ENCODE measurements at places on chromosomes 11 and 22.

DNA sequence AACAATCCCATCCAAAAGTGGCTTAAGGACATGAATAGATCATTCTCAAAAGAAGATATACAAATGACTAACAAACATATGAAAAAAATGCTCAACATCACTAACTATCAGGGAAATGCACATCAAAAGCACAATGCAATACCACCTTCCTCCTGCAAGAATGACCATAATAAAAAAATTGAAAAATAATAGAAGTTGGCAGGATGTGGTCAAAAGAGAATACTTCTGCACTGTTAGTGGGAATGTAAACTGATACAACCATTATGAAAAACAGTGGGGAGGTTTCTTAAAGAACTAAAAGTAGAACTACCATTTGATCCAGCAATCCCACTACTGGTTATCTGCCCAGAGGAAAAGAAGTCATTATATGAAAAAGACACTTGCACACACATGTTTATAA lies 77.7 kb upstream of the SC5D start:
- no peak for DNase-seq

GRCh38 chr22:25358421-25359170 lies 139.2 kb downstream of the CRYBB2 start:
- no peak for DNase-seq

DNA sequence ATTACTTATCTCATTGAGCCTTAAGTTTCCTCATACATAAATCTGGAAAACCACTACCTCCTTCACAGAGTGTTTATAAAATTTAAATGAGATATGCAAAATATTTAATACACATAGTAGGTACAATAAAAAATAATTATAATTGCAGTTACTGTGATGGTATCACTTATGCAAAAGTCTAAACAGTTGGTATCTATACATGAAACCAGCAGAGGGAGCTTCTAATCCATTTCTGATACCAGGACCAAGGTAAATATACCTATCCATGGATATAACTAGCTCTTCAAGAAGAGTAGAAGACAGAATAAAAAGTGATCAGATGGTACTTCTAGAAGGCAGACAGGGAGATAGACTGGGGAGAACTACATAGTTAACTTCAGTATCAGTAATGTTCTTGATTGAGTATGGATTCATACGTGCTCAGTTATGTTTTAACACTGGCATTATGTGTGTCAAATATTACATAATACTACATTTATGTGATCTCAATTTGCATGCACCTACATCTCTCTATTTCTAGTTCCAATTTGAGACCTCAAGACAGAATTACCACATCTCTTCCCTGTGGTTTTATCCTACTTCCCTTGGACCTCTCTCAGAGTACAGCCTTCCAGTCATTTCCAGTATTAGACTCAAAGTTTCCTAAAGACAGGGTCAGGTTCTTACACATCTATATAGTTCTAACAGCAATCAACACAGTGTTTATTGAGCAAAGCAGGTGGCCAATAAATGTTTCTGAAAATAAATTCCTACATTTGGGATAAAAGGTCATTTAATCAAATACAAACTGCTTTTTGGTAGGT lies 13.7 kb upstream of the TSG101 start:
- DNase-seq, result peak; percentile 15

- no peak for DNase-seq
These were observed 95.3 kb upstream of the RCN1 start for GRCh38 chr11:31995525-31996094.

DNA sequence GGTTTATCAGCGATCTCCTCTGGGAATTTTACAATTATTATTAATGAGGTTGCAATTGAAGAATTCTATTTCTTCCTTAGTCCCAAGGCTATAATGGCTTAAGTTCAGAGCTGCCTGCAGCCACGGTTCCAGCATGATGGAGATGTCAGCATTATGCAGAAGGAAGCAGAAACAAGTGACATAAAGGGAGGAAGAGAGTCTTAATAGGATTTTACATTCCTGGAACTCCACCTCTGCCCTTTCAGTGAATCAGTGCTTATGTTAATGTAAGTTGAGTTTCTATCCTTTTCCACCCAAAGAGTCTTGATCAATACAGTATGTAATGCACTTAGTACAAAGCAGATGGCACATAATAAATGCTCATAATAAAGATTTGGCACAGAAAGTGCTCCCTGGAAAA lies 11.6 kb upstream of the NRGN start:
- no peak for DNase-seq

- no peak for DNase-seq
These were observed 1074.3 kb upstream of the TENM4 start for GRCh38 chr11:80515097-80515496.

DNA sequence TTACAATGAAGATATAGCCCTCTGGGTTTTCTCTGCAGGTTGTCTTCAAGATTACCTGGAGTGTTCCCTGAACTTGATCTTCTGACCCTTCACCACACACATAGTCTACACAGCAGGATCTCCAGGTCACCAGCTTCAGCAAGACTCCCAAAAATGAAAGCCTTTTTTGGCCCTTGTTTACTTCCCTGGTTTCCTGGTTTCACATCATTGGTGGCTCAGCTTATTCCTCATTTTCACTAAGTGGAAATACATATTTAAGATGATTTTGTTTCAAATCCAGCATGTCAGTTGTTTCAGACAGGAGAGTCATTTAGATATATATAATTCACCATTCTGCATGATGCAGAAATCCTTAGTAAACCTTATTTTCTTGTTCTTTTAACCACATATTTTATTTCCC lies 41.6 kb upstream of the MPEG1 start:
- no peak for DNase-seq

GRCh38 chr11:37298173-37298572 lies 700.1 kb upstream of the RAG2 start:
- no peak for DNase-seq

- DNase-seq, result peak; percentile 80
These were observed 2.2 kb downstream of the FXYD2 start for GRCh38 chr11:117822074-117823033.

- DNase-seq, result no peak
These were observed 2.1 kb upstream of the PRR33 start for GRCh38 chr11:1893581-1894359.

- no peak for DNase-seq
These were observed 313.0 kb downstream of the BRD1 start for GRCh38 chr22:49514641-49515040.

GRCh38 chr11:123020968-123021367 lies 39.3 kb upstream of the BSX start:
- DNase-seq, result peak; percentile 67

DNA sequence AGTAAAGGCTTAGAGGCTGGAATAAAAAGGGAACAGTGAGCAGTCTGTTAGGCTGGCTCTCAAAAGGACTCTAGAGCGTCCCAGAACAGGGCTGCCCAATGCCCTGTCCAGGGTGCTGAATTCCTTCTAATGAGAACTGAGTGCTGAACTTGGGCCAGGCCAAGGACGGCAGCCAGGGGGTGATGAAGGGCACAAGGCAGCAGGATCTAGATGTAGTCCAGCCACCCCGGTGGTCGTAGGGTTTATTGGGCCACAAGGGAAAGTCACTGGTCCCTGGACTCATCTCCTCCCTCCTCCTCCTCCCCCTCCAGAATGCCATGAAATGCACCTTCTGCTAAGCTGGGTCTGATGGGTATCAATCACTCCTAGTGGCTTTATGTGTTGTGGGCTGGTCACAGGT lies 19.2 kb downstream of the NPTXR start:
- no peak for DNase-seq

DNA sequence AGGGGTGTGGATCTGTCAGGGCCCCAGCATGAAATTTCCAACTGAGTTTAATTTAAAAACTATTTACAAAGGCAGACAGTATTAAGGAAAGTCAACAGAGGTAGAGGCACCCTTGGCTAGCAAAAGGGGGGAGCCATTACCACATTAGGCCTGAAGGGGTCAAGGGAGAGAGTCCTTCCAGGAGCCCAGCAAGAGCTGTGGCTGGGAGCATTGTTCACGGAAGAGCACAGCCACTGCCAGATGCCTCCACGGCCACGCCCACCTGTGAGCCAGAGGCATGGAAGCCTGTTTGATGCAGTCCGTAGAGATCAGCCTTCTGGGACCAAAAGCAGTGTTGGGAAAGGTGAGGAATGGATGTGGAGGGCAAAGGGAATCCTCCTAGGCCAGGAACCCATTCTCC lies 102.6 kb downstream of the GALNT18 start:
- no peak for DNase-seq

- DNase-seq, result peak; percentile 61
These were observed 95.4 kb downstream of the GRAMD1B start for GRCh38 chr11:123525511-123525918.

GRCh38 chr22:37476389-37477329 lies 9.5 kb downstream of the MFNG start:
- no peak for DNase-seq

- DNase-seq, result no peak
These were observed 194.1 kb downstream of the INSC start for GRCh38 chr11:15308840-15309239.

DNA sequence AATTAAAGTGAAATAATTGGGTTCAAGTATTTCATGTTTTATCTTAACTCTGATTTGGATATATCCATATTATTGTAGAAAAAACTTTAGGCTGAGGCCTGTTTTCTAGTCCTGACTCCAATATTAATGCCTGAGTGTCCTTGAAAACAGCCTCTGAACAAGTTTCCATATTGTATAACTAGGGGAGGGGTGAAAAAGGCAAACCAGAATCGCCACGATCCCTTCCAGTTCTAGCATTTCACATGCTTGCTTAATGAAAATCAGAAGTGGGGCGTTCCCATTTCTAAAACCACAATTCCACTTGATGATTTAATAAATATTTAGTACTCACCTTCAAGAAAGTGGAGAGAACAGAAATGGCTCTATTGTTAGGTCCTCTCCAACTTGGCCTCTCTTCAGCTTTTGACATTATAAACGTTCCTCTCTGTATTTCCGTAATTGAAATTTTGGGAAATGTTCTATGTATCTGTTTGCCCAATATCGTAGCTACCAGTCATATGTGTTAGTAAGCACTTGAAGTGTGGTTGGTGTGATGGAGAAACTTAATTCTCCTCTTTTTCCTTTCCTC lies 561.4 kb upstream of the CCDC90B start:
- no peak for DNase-seq

DNA sequence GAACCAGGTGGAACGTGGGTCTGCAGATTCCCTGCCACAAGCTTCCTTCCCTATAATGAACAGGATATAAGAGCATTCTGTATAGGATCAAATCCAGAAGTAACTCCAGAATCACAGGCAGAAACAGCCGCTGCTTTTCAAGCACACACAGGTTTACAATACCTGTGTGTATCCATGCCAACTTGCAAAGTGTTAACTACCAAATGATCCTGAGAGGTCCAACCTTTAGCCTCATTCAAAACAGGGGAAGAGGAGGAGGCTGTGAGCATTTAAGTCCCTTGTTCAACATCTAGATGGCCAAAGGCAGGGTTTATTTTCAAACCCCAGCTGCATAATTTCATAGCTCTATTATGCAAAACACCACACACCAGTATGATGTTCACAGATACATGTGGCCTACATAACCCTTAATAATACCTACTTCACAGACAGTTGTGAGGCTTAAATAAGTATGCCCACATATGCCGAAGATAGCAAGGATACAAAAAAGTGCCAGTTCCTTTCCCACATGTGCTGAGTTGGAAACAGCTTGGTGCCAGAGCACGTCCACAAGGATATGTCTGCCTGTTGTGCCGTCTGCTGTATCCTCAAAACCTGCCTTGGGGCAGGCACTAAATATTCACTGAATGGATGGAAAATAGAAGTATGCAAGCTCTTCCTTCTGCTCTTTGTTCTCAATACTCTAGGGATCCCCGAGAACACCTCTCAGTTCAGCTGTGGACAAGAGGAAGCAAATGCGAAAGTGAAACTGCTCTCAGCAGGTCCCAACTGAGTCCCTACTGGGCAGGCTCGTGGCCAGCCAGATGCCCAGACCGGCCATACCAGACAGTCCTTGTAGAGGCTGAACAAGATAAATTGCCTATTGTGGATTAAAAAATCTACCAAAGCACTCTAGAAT lies 66.8 kb downstream of the LARGE1 start:
- DNase-seq, result no peak

- no peak for DNase-seq
These were observed 177.1 kb downstream of the BRD1 start for GRCh38 chr22:49650336-49651241.

DNA sequence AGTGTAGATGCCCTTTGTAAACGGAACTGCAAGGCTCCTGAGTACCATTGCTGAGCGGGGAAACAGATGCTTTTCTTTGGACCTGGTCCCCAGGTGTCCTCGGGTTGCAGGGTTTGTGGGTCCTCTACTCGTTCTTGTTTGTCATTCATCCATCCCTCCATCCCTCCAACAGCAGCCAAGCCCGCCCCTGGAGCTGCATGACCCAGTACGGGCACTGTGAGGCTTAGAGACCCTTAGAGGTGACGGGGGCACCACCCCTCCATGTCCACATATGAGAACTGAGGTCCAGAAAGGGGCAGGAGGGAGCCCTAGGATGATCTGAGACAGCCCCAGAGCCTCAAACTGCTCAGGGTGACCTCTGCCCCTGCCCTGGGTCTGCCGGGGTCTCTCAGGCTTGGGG lies 45.4 kb downstream of the WNT11 start:
- no peak for DNase-seq

GRCh38 chr11:69329581-69329980 lies 35.6 kb downstream of the MYEOV start:
- no peak for DNase-seq

GRCh38 chr11:121452609-121453150 lies at the start of gene SORL1-AS1:
SORL1-AS1 (minus strand) TSS chr11:121452967.
- no peak for DNase-seq

GRCh38 chr11:20031155-20032001 lies 128.9 kb downstream of the DBX1 start:
- DNase-seq, result no peak

- DNase-seq, result no peak
These were observed 35.8 kb downstream of the DGCR2 start for GRCh38 chr22:19086417-19086816.

DNA sequence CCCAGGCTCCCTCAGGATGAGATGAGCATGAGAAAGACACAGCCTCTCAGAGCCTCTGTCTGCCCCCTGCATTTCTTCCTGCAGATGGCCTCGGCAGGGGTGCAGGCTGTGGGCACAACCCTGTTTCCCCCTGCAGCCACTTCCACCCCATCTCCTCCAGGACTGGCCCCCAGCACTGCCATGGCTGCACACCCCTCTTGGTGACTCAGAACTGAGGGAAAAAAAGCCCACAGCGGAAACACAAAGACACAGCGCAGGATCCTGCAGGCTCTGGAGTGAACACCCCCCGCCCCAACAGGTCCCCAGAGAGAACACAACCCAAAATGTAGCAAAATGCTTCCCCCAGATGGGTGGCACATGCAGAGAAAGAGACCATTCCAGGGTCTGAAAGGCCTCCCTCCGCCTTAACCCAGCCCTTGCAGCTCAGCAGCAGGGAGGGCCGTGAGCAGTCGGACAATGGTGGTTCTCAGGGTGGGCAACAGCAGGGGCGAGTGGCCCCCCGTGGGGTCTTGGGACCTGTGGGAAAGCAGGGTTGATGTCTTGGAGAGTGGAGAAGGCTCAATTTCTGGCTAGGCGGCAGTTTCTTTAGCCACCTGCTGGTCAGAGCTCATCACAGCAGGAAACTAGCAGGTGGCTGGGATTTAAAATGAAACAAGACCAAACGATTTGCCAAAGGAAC lies 8.0 kb downstream of the TUBGCP6 start:
- DNase-seq, result peak; percentile 73
